ENCODE measurements at places on chromosomes 16 and 17. TPM values are rescaled to one million over a fixed set of nuclear protein-coding genes. Genes with fewer than 3 reads are reported as not detected.

The VPS35 gene
- 86.2 TPM for polyA plus RNA-seq

The CORO1A gene
- 1,282 TPM for polyA plus RNA-seq

The PPY gene
- not detected for polyA plus RNA-seq

The CRHR1 gene
- not detected for polyA plus RNA-seq

The TAC4 gene
- not detected for polyA plus RNA-seq

GRCh38 chr17:82932518-82933310 lies 92.9 kb upstream of the ZNF750 start:
- no peak for DNase-seq

- DNase-seq = no peak
Measured at GRCh38 chr17:80986816-80987475, 4.7 kb upstream of the CHMP6 start.

GRCh38 chr16:79847101-79847500 lies 246.6 kb upstream of the MAF start:
- no peak for DNase-seq

- no peak for DNase-seq
Measured at GRCh38 chr17:19364699-19365498, 2.4 kb upstream of the B9D1 start.

DNA sequence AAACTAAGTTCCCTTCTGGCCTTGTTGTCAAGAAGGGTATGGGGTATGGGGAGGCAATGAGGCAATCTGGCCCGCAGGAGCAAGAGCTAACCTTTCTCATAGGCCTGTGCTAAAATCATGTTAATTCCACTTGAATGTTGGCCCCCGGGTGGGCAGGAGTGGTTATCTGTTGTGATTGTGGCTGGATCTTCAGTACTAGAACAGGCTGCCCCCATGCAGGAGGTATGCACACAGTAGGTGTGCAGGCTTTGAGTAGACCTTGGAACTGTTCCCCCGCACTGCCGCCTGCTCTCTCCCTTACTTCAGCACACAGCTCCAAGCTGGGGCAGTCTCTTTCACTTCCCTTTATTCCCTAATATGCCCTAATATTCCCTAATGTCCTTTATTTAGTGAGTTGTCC lies 52.4 kb upstream of the TANGO6 start:
- DNase-seq = no peak

DNA sequence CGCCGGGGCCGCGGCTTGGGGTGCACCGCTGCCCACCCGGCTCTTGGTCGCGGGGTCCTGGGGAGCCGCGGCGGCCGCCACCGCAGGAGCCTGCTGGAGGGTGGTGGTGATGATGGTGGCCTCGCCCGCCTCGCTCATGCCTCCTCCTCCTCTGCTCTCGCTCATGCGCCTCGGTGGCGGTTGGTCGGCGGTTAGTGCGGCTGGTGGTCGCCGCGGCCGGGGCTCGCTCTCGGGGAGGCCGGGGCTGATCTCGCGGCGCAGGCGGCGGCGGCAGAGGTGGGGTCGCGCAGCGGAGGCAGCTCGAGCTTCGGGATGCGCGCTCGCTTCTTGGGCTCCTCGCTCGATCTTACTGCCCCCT lies 41.6 kb downstream of the AHSP start:
- peak; percentile 17 for DNase-seq

- DNase-seq = no peak
Measured at GRCh38 chr17:77644181-77645071, 314.1 kb upstream of the TNRC6C start.

DNA sequence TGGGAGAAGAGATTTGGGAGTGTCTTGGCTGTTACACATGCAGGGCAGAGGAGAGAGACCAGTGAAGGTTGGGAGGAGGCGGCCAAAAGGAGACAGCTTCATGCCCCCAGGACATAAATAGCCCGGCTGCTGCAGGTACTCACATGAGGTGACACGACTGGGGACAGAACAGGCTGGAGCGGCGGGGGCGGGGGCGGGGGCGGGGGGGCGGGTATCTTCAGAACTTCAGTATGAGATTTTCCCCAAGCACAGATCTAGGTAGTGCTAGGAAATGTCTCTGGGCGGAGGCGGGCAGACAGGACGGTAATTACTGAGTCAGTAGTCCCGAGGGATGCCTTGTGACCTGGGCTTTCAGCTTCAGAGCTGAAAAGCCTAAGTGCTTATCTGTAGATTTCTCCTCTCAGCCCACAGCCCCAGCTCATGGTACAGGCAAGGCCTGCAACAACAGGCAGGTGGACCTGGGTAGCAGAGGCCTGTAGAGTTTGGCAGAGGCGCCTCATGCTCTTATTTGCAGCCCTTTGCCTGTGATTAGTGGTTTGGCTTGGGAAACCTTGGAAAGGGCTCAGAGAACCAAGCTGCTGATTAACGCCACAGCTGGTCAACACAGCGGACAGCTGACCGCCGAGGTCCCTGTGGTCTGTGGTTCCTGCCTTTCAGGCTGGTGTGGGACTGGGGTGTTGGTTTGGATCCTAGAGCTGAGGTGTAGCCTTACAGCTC lies 24.5 kb downstream of the UNK start:
- DNase-seq = no peak

- DNase-seq = no peak
Measured at GRCh38 chr17:53659181-53659580, 163.5 kb upstream of the KIF2B start.

GRCh38 chr17:55300479-55301290 lies 35.9 kb downstream of the HLF start:
- no peak for DNase-seq

- no peak for DNase-seq
Measured at GRCh38 chr16:68059804-68060203, 25.4 kb upstream of the NFATC3 start.

DNA sequence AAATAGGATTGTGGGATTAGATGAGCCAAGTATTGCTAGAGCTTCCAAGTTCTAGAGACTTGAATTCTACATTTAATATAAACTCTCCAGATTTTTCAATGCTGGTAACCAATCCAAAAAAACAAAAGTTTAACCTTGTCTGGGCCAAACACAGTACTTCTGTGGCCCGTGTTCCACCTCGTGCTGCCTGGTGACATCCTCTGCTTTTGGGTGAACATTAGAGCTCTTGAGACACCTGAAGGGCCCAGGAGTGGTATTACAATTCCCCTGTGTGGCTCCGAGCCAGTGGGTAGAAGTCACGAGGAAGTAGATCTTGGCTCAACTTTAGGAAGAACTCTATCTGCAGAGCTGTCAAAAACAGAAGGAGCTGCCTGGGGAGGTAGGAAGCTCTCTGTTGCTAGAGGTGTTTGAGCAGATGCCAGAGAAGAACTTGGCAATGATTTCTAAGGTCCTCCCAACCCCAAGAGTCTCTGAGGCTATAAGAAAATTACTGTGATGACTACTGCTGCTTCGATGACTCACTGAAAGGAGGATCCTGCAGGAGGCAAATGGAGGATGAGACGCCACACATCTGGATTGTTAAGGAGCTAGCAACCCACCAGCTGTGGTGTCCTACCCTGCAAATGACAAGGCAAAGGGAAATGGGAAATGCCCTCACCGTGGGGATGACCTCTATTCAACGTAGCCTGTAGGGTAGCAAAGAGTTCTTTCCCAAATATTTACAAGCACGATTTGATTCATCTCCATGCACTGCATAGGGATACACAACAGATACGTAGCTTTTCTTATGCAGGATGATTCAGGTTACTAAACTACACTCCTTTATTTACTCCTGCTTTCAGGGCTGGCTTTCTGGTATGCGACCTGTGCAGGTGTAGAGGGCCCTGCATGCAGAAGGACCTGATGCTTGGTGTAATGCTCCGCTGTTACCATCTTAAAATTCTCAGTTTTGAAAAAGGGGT lies 45.8 kb upstream of the GAS7 start:
- DNase-seq = no peak

DNA sequence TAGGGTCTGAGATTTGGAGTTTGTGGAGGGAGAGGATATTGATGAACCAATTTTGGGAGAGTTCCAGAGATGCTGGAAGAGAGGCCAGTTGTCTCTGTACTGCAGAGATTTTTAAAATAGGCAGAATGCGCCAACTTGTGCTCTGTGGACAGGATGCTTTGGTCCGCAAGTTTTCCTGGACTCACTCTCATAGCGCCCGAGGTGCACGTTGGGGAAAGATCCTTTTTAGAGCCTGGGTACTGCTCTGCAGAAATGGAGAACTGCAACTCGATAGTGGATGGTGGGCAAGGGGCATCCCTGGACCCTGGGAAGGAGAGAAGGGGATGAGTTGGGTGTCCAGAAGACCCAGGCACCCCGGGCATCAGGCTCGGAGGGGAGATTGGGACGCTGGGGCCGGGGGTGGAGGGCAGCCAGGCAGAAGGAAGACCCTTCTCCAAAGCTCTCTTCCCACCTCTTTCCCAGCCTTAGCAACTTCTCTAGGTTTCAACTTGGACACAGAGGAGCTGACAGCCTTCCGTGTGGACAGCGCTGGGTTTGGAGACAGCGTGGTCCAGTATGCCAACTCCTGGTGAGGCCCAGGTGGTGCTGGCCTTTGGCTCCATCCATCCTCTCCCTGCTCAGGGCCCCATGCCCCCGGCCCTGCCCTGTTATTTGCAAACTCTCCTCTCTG lies 590 bp downstream of the ITGAX start:
- no peak for DNase-seq

DNA sequence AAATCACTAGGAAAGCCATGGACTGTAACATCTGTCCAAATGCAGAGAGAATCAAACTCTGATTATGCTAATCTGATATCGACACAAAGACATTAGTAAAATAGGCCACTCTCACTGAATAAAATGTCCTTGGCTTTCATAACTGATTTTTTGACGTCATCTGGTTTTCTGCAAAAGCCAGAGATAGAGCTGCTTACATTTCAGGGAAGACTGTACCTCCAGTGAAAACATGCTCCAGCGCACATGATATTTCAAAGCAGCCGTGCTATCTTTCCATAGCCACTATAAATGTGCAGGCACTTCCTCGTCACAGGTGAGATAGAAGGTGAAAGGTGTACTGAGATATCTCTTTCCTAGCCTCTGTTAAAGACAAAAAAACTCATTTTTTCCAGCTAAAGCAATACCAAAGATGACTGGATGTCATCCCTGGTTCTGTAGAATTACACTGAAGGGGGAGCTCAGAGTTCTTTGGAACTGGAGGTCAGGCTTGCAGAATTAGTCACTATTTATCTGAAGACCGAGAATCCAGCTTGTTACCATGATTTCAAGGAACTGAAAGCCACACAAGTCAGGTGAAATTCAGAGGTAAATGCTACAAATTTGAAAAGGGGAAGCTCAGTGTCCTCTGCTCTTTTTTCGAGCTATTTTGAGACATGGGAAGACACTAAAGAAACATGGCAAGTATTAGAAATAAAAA lies 249.5 kb downstream of the CA10 start:
- DNase-seq = no peak

GRCh38 chr17:80803451-80804428 lies 187.9 kb upstream of the CHMP6 start:
- no peak for DNase-seq

DNA sequence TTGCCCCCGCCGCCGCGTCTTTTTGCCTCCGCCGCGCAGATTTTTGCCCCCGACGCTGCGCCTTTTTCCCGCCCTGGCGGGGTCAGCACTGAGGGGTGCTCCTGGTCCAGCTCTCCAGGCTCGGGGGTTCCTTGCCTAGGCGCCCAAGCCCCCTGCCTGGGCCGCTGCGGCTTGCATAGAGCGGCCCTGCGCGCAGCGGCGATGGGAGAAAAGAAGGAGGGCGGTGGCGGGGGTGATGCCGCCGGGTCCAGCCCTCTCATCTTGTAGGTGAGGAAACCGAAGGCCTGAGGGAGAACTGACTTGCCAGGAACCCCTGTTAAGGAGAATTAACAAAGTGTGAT lies 330.8 kb upstream of the WSB1 start:
- no peak for DNase-seq

- no peak for DNase-seq
Measured at GRCh38 chr16:15694499-15694898, 44.5 kb downstream of the NDE1 start.

DNA sequence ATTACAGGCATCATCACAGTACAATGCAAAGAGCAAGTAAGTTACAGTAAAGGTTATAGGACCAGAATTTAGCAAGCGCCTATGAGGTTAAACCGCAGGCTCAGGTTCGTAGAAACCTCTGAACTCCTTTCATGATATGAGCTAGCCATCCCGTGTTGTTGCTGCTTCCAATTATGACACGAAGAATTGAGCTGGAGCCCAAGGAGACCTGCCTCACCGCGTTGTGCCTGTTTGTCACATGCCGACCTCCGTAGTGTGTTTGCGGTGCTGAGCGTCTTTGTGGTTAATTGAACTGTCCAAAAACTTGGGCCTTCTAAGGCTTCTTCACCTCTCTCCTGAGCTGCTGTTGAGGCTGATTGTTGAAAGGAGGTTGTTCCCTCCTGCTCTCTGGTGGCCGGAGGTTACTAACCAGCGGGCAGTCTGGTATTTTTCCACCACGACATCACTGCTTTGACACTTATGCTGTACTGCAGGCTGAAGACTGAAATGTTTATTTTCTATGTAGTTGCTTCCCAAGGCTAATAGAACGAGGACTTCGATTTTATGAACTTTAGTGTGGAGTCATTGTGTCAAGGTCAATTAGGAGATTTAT lies 67.5 kb downstream of the SEC14L1 start:
- no peak for DNase-seq

DNA sequence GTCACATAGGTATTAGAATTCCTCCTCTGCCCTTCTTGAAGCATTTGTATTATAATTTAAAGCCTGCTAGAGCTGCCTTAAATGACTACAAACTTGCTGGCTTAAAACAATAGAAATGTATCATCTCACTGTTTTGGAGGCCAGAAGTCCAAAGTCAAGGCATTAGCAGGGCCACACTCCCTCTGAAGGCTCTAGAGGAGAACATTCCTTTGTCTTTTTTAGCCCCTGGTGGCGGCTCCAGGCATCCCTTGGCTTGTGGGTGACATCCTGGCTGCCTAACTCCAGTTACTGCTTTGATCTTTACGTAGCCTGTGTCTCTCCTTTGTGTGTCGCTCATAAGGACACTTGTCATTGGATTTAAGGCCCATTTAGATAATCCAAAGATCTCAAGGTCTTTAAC lies 186.6 kb upstream of the SALL1 start:
- DNase-seq = no peak

GRCh38 chr17:20206068-20206467 lies 196.9 kb downstream of the SPECC1 start:
- no peak for DNase-seq

GRCh38 chr16:75501359-75501758 lies 6.1 kb upstream of the CHST6 start:
- no peak for DNase-seq

DNA sequence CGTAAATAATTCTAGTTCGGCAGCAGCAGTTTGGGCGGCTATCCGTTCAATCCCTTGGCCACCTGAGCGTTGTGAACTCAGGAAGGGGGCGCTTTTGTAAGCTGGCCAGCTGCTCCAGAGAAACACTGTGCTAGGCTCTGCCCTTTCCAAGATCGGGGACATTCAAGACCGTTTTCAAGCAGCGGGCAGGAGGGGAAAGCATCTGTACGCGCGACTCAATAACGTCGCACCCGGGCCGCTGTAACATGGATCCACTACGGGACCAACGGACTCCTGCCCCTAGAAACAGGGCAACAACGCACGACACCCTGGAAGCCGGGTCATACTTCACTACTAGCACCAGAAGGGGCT lies 463 bp downstream of the TOP2A start:
- no peak for DNase-seq
